Inflammatory macrophage (primary cell): ENCODE measurements at places on chromosomes 2 and 18.
A peak's percentile ranks its signal among the peaks of the same experiment; 100 is the strongest.

DNA sequence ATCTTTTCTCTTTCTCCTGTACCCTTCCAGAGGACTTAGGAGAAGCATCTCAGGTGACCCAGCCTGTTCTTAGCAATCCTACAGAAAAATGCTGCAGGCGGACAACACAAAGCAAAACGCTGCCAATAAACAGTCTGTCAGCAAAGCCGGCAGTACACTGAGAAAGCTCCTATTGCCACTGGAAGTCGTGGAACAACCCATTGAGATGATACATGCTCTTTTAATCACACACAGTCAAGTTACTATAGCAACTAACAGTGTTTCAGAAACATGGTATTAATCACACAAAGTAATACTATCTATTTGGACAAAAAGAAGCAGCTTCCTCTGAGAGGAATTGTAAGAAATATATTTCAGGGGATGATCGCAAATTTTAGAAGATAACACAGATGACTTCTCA is 10.5 kb downstream of the CTLA4 start:
- DNase-seq, result no peak

GRCh38 chr18:35526495-35527059 is 28.8 kb upstream of the INO80C start:
- DNase-seq, result peak; percentile 36

DNA sequence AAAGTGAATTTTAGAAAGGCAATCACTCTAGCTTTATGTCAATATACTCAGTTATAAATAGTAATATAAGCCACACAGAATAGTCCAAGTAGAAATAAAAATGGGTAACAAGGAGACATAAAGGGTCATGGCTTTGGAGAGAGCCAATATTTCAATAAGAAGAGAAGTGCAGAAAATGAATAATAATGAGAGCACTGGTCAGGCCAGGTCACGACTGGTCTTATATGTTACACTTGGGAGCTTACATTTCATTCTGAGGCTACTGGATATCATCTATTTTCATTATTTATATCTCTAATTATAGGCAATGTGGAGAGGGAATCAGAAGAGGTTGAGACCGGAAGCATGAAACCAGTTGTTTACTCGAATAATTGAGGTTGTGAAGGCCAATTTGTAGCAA is 180.8 kb upstream of the PID1 start:
- DNase-seq, result no peak

DNA sequence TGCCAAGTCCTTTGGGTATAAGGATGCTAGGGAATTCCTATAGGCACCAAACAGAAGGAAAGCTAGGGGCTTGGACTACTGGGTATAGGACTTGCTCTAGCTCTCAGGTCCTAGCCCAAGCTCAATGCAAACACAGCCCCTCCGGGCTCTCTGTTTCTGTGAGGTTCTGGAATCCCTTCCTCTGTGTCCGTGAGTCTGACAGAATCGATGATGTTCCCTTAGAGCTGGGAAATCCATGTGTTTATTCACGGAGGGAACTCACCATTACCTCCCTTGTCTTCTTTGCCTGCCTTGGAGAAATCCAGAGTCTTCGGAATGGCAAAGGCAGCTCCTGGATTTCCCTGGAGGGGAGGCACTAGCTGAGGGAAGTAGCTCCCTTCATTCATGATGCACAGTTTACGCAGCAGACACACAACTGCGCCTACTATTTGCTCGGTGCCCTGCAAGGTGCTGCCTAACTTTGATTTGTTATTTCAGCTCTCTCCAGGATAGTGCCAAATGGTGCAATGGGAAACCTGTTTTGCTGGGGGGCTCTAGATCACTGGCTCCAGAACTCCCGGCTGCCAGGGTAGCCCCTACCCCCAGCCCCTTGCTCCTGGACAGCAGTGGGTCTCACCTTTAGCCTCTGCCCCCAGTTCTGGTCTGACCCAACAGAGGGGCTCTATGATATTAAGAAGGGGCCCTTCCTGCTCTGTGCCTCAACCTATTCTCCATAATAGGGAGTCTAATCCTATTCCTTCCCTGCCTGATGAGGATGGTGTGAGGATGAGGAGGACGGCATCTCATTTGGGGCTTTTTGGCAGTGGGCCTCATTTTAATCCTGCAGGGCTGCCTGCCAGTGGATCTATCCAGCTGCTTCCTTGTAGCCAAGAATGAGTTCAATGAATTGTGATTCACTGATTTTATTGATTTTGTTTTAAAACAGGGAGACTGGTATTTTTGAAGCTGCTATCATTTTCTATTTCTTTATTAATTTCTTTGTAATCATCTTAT is 8.4 kb upstream of the PSMD1 start:
- no peak for DNase-seq

DNA sequence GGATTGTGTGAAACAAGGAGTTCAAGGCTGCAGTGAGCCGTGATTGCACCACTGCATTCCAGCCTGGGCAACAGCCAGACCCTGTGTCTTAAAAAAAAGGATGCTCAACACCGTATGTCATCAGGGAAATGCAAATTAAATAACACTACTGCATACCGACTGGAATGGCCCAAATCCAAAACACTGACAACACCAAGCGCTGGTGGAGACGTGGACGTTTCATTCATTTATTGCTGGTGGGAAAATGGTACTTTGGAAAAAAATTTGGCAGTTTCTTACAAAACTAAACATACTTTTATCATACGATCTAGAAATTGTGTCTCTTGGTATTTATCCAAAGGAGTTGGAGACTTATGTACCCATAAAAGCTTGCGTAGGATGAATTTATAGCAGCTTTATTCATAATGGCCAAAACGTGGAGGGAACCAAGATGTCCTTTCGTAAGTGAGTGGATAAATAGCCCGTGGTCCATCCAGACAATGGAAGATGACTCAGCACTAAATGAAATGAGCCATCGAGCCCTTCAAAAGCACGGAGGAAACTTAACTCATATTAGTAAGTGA is 24.2 kb downstream of the NEU4 start:
- no peak for DNase-seq

- no peak for DNase-seq
Observed at GRCh38 chr2:62964050-62964449, 86.6 kb upstream of the OTX1 start.

DNA sequence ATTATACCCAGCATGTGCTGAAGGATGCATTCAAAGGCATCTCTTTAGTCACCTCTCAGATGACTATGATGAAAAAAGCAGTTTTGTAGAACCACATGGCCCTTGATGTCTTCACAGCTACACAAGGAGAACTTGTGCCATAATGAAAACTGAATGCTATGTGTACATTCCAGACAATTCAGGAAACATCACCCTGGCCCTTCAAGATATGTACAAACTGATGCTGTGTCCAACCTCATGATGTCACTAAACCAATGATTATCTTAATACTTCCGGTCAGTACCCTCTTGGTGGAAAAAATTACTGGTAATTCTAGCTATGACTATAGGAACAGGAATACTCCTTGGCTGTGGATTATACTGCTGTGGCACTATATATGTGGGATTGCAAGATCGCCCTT is 20.0 kb downstream of the DUSP11 start:
- DNase-seq, result no peak

GRCh38 chr2:113976277-113976928 is 86.5 kb downstream of the ACTR3 start:
- DNase-seq, result peak; percentile 68

DNA sequence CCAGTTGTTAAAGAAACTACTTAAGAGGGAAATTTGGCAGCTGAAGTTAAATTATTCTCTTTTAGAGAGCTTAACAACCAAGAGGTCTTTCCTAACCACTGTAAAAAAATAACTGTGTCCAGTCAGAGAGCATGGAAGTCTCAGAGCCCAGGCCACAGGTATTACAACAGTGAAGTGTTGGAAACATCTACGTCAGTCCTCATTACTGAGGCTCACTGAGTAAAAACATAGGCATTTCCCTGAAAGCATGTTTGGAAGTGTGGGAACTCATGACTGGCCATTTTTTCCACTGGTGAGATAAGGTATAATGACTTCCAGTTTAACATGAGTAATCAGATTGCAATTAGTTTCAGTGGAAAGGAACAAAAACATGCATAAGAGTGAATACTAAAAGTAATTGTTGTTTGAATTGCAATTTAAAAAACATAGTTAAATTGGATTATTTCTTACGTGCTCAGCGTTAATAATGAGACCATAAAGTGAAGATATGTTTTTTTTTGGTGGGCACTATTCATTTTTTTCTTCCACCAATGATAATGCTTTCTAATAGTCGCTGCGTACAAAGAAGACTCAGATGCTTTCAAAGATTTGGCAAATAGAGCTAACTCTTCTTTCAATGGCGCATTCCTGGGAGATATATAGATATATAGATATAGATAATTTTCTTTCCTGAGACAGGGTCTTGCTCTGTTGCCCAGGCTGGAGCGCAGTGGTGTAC is 60.8 kb downstream of the EFEMP1 start:
- DNase-seq, result peak; percentile 13

DNA sequence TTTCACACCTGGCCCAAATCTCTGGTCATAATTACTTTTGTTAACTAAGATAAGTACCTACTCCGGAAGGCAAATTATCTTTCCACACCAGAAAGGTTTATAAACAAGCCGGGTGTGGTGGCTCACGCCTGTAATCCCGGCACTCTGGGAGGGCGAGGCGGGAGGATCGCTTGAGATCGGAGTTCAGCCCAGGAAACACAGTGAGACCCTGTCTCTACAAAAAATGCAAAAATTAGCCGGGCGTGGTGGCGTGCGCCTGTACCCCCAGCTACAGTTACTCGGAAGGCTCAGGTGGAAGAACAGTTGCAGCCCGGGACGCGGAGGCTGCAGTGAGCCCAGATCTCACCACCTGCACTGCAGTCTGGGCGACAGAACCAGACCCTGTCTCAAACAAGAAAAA is 2.1 kb downstream of the PUM2 start:
- DNase-seq, result no peak
